ENCODE measurements at places on chromosomes 16 and 17. TPM values are rescaled to one million over a fixed set of nuclear protein-coding genes. Genes with fewer than 3 reads are reported as not detected.

DNA sequence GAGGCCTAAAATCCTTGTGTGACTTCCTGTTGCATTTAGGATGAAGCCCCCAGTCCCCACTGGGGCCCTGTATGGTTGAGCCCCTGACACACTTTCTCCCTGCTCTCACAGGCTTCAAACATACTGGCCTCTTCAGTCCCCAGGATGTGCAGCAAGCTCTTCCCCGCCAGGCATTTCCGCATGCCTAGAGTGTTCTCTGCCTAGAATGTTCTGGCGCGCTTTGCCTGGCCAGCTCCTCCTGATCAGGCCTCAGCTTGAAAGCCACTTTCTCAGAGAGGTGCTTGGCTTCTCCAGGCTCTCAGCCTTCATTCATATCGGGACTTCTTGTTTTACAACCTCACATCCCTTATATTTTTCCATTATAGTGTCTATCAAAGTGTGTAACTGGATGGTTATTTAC is 123.7 kb downstream of the SPACA3 start:
- DNase-seq = no peak

- DNase-seq = no peak
Observed at GRCh38 chr17:17182598-17183136, 23.5 kb downstream of the PLD6 start.

GRCh38 chr16:54075446-54075845 is 211.1 kb downstream of the IRX3 start:
- DNase-seq = no peak

DNA sequence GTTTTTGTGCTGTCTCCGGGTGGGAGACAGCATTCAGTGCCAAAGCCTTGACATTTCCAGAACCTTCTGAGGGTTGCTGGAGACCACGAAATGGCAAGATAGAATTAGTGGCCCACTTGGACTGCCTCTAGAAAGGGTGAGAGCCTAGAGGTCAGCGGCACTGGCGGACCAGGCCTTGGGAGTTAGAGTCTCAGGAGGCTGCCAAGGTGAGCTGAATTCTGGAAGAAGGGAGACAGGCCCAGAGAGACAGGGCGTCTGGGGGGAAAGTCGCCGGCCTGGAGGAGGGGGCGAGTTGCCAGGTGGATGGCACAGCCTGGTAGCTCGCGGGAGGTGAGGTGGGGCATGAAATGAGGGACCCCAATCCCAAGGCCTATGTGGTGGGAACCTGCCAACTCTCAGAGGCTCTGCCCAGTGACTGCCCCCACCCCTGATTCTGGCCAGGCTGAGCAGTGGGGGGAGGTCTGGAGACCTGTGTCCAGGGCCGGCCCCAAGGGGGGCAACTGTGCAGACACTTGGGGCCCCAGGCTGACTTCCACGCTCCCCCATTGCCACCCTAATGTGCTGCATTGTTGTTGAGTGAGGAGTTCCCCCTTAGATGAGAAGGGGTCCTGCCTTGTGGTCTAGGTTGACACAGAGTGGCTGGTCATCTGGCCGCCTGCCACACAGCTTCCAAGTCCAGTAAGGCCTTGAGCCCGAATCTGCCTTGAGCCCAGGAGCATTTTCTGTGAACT is 211.1 kb upstream of the CIBAR2 start:
- no peak for DNase-seq

DNA sequence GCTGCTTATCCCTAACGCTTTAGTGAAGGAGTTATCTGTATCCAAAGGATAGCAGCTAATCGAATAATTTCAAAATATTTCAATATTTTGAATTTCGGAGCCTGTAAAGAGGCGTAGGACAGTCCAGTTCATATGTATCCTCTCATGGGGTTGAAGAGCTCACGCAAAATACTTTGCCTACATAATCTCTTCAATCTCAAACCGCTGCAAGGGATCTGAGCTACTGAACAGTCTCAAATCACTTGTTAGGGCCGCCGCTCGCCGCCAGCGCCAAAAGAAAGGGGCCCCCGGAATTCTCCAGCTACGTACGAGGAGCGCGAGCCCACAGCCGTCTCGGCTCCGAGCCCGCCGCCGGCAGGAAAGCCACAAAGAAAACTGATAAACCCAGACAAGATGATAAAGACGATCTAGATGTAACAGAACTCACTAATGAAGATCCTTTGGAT is 601 bp upstream of the RFWD3 start:
- peak; percentile 0 for DNase-seq

GRCh38 chr16:72753881-72754280 is 294.0 kb downstream of the ZFHX3 start:
- DNase-seq = no peak

- no peak for DNase-seq
Observed at GRCh38 chr16:11738742-11739544, 3.7 kb downstream of the TXNDC11 start.

DNA sequence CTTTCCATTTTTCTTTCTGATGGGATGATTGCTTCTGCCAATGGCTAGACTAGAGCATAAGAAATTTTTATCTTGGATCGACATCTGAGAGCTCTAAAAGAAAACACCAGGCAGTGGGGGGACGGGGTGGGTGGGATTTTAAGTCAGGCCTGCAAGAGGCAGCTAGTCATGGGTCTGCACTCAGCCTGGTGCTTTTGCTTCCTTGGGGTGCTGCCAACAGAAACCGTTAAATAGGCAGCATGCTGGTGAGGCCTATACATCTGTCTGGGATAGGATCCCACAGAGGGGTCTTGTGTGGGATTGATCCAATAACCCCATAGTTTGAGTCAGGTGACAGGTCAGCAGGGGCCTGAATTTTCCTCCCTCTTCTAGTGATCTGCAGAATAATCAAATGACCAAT is 26.9 kb downstream of the ZNRF1 start:
- DNase-seq = no peak

GRCh38 chr17:16214190-16215001 is 938 bp downstream of the NCOR1 start:
- DNase-seq = no peak

DNA sequence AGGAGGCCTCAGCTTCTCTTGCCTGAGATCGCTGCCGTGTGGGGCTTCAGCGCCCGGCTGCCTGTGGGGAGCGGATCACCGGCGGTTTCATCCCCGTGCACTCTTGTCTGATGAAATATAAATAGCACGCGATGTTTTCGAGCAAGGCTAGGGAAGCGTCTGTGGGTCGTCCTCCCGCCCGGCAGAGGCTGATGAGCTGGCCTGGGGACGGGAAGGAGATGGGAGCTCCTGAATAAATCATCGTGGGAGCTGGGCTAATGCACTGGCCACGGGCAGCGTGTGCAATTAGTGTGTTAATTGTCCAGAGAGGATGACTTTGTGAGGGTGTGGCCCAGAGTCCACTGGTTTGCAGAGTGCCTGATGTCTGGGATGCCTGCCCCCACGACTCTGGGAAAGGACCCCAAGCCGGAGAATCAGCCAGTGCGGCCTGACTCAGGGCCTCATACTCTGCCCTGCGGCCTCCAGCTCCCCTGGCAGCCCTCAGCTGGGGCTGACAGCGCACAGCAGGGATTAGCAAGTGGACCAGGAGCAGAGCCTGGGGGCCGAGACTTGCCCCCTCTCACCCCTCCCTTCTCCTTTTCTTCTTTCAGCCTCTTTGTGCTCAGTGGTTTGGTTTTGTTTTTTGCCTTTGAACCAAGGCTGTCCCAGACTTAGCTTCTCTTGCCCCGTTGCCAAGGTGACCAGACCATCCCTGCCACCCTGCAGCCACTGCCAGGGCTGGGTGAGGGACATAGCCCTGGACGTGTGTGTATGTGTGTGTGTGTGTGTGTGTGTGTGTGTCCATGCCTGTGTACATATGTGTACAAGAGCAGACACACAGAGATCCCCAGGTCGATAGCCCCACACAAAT is 21.4 kb downstream of the KCNJ12 start:
- DNase-seq = no peak

DNA sequence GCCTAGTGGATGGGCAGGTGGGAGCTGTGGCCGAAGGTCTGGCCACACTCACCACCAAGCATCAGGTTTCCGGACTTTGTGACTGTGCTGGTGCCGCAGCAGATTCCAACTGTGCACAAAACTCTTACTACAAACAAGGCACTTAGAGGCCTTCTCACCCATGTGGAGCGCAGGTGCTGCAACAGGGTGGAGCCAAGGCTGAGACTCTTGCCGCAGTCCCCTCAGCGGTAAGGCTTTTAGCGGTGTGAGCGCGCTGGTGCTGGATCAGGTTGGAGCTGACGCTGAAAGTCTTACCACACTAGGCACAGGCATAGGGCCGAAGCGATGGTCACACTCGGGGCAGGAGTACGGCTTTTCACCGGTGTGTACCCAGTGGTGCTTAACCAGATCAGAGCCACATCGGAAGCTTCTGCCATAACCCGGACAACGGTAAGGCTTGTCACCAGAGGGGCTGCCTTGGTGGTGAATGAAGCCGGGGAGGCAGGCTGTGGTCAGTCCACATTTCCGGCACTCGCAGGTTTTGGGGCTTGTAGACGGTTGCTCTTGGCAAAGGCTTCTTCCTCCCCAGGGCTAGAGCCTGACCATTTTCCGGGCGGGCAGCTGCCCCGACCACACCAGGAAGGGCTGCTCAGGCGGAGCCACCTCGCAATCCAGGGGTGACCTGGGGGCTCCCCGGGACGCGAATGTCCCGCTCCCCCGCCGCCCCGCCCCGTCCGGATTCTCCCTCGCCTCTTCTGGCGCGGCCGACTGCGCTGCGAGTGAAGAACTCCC is 1.0 kb upstream of the ARMC5 start:
- DNase-seq = no peak

- peak; percentile 10 for DNase-seq
Observed at GRCh38 chr16:85089525-85089924, 22.7 kb downstream of the CIBAR2 start.

DNA sequence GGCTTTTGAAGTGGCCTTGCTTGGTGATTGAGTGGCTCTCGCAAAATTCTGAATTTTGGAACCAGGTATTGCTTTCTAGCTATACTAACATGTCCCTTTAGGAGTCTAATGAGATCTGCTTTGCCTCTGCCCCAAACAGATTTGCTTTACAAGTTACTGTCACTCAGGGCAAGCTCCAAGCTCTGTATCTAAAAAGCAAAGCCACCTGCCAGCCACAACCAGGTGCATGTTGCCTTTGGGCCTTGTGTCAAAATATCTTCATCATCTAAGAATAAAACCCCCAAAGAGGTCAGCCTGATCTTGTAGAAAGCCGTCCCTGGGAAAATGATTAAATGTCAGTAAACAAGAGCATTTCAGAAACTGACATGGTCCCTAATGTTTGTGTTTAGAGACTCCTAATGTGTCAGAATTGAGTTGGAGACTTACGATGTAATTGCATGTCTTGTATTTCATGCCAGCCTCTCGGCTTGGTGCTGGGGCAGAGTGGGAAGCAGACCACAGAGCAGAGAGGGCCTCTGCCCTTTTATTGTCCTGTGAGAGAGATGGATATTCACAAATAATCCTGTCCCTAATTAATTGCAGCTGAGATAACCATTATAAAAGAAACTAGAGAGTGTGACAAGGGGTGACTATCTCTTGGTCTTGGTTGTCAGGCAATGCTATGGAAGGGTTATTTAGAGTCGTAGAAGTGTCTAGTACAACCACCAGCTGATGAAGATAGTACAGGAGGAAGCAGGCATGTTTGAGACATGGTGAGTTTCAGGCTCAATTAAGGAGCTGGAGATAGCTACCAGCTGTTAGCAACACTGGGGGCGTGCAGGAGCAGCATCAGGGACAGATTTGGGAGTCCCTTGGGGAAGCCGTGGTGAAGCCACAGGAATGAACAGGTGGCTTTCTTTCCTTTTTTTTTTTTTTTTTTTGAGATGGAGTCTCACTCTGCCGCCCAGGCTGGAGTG is 90.7 kb downstream of the PITPNC1 start:
- no peak for DNase-seq

GRCh38 chr16:26599785-26600104 is 467.0 kb upstream of the C16orf82 start:
- no peak for DNase-seq

DNA sequence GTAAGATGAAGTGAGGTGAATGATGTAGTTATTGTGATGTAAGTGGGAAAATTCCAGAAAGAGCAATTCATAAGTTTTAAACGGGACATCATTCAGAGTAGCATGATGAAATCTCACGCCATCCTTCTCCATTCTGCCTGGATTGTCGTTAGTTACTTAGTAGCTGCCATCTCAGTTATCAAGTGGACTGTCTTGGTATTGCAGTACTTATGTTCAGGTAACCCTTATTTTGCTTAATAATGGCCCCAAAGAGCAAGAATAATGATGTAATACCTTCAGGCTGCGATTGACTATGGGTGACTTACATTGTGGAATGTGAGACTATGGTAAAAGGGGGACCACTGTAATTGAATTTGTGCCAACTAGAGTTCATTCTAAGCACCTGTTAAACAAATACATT is 234.1 kb upstream of the TOM1L1 start:
- DNase-seq = no peak

DNA sequence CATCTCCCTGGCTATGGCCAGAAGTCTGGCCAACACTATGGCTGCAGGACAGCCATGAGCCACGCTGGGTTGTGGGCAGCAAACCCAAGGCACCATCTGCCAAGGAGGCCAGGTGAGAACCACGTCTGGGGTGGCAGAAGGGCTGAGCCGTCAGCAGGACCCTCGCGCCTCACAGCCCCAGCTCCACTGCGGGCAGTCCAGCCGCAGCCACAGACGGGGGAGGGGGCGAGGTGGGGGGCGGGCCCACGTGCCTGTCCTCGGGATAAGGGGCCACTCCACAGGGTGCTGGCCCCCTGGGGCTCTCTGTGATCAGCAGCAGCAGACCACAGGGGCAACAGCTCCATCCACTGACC is 6.5 kb upstream of the BAIAP2 start:
- DNase-seq = no peak

DNA sequence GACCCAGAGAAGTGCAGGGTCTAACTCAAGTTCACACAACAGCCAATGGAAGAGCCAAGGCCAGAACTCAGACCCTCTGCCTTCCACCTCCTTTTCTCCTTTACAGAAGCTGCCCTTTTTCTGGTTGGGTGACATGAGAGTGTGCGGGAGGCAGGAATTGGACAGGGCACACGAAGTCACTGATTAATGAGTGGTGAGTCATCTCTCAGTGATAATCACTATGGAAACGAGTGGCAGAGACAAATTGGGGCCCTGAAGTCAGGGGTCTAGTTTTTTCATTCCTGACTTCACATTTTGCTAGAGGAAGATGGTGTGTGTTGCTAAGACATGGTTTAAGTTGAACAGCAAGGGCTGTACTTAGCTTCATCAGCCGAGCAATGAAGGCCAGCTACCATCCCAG is 312.7 kb upstream of the CCL2 start:
- DNase-seq = no peak

Gene TMIGD1
- polyA plus RNA-seq = not detected

Gene TCAP
- polyA plus RNA-seq = 0.22 TPM

Gene TP53TG3B
- not detected for polyA plus RNA-seq

Gene SLC5A11
- polyA plus RNA-seq = not detected

Gene CLTC
- polyA plus RNA-seq = 216 TPM

Gene FBXL16
- polyA plus RNA-seq = 0.67 TPM

Gene MTSS2
- 86.4 TPM for polyA plus RNA-seq

Gene KRTAP9-6
- not detected for polyA plus RNA-seq

Gene KATNIP
- polyA plus RNA-seq = 16.9 TPM

Gene FAM171A2
- 2.3 TPM for polyA plus RNA-seq

Gene KRT39
- not detected for polyA plus RNA-seq

Gene ABCA3
- polyA plus RNA-seq = 3.8 TPM

Gene EXOC3L1
- not detected for polyA plus RNA-seq
